GM12878 (cell line): ENCODE measurements at places on chromosomes 12 and 14. TPM values are rescaled to one million over a fixed set of nuclear protein-coding genes. Genes with fewer than 3 reads are reported as not detected.

DNA sequence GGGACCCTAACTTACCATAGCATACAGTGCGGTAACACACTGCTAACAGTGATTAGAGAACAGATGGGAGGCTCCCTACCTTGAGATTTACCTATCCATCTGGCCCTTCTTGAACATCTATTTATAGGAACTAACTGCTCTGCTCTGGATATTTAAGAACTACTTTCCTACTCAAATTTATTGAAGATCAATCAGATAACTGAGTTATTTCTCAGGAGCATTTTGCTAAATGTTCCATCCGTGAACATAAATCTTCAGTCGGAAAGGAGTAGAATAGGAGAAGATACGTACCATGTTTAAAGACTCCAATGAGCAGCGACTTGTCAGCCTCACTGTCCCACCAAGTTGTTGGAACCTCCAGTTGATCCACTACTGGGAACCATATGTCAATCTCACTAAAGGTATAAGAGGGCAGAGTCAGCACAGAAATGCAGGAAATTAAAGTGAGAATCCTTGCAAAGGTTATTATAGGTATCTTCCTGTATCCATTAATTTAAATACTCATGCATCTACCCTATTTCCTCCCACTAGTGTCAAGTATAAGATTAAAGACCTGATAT lies 15.6 kb upstream of the SUPT16H start:
- DNase-seq, result no peak

The GATC gene
- total RNA-seq, result 33.6 and 40.3 TPM in 2 replicates

- no peak for DNase-seq
Observed at GRCh38 chr12:76571256-76571655, 11.7 kb upstream of the OSBPL8 start.

GRCh38 chr14:61034416-61035120 lies 53.5 kb downstream of the SLC38A6 start:
- peak; percentile 48 for DNase-seq

GRCh38 chr12:48165089-48165981 lies 8.0 kb upstream of the ASB8 start:
- DNase-seq, result peak; percentile 45

- no peak for DNase-seq
Observed at GRCh38 chr14:100680439-100681051, 46.1 kb upstream of the DLK1 start.

DNA sequence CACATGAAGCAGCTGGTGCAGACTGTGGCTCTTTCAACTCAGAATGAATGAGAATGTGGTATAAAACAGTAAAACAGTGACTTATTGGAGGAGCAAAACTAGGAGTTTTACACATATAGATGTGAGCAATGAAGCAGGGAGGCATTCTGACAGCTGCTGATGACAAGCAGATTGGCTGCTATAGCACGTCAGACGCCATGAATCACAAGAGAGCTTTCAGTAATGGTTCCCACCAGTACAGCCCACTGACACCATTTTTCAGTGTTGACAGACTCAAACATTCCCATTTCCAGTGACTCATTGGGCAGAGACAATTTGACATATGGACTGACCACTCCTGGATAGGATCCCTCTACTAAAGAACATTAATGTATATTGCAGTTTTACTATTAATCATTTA lies 24.6 kb upstream of the FSCB start:
- DNase-seq, result no peak
